ENCODE measurements at places on chromosomes 11 and 22.

- DNase-seq: no peak
These were observed 4.4 kb downstream of the MRGPRE start for GRCh38 chr11:3227568-3228444.

DNA sequence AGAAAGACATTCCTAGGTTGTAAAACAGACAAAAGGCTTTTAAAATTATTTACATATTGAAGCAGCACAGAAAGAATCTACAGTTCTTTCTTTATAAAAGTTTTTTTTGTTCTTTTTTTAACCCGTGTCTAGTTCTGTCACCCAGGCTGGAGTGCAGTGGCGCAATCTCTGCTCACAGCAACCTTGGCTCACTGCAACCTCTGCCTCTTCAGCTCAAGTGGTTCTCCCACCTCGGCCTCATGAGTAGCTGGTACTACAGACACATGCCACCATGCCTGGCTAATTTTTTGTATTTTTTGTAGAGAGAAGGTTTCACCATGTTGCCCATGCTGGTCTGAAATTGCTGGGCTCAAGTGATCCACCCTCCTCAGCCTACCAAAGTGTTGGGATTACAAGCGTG, 3.8 kb upstream of the INCENP start:
- no peak for DNase-seq

GRCh38 chr11:76161261-76161961, 44.9 kb downstream of the WNT11 start:
- no peak for DNase-seq

- no peak for DNase-seq
These were observed 65.2 kb downstream of the CSTPP1 start for GRCh38 chr11:47001781-47002181.

DNA sequence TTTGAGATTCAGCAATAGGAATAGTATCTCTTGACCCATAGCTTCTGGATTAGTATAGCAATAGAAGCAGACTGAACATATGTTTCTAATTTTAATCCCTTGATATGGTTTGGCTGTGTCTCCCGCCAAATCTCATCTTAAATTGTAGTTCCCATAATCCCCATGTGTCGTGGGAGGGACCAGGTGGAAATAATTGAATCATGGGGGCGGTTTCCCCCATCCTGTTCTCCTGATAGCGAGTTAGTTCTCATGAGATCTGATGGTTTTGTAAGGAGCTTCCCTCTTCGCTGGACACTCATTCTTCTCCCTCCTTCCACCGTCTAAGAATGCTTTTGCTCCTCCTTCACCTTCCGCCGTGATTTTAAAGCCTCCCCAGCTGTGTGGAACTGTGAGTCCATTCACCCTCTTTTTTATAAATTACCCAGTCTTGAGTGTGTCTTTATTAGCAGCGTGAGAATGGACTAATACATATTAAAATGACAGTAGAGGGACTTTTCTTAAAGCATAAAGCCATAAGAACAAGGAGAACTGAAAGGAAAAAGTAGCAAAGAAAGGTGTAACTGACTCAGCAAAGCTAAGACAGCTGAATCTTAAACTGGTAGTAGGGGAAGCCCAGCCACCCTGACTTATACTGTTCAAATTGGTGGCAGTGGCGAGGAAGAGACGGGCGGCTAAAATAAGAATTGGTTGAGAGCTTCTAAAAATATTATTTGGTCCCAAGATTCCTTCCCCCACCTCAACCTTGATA, 20.3 kb upstream of the SLN start:
- DNase-seq: no peak

GRCh38 chr11:118184784-118185579, 8.5 kb upstream of the SCN2B start:
- DNase-seq: no peak

DNA sequence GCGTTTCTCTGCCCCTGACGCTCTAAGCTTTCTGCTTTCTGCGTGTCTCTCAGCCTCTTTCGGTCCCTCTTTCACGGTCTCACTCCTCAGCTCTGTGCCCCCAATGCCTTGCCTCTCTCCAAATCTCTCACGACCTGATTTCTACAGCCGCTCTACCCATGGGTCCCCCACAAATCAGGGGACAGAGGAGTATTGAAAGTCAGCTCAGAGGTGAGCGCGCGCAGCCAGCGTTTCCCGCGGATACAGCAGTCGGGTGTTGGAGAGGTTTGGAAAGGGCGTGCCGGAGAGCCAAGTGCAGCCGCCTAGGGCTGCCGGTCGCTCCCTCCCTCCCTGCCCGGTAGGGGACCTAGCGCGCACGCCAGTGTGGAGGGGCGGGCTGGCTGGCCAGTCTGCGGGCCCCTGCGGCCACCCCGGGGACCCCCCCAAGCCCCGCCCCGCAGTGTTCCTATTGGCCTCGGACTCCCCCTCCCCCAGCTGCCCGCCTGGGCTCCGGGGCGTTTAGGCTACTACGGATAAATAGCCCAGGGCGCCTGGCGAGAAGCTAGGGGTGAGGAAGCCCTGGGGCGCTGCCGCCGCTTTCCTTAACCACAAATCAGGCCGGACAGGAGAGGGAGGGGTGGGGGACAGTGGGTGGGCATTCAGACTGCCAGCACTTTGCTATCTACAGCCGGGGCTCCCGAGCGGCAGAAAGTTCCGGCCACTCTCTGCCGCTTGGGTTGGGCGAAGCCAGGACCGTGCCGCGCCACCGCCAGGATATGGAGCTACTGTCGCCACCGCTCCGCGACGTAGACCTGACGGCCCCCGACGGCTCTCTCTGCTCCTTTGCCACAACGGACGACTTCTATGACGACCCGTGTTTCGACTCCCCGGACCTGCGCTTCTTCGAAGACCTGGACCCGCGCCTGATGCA, at the start of gene MYOD1:
Gene MYOD1 (plus strand): TSS at position 544 of the 910 bp plus-strand sequence. CDS start 212 bp downstream, at position 756.
- no peak for DNase-seq

- no peak for DNase-seq
These were observed 28.7 kb downstream of the KCNC1 start for GRCh38 chr11:17763244-17763643.

- DNase-seq: no peak
These were observed 87.8 kb upstream of the CARD18 start for GRCh38 chr11:105227363-105227762.

DNA sequence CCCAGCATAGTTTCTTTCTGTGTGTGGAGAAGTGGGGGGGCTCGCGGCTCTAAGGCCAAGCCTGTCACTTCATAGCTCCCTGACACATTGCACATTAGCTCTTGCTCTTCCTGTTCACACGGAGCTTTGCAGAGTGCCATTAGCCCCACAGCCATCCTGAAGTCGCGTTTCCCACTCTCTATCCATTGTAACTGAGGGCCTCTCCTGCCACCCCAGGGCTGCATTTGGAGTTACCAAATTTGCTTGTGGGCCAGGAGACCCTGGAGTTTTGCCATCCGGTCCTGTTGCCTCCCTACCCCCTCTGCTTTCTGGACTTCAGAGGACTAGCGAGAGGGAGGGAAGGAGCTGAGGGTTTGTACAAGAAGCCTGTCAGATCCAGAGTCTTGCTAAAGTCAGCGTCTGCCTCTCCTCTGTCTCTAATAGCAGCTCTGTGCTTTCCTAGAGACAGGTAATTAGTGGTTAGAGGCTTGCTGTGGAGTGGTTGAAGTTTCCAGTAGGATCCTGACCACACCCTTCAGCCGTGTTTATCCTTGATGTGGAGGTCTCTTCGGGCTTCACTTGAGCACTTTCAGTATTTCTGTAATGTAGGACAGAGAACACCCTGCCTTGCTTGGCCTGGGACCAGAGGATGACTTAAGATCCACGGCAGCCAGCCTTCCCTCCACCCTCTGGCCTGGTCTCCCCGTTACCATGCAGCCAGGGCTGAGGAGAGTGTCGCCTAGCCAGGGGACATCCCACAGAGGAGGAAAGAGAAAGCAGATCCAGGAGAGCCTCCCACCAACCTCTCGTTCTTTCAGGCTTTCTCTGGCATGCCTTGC, 14.1 kb downstream of the DCPS start:
- peak; percentile 48 for DNase-seq

- no peak for DNase-seq
These were observed 12.8 kb downstream of the BRSK2 start for GRCh38 chr11:1402355-1403077.
